T-helper 17 cell (primary cell): ENCODE measurements at places on chromosomes 12 and 14.

GRCh38 chr14:99708449-99708848, 24.4 kb downstream of the CYP46A1 start:
- DNase-seq, result no peak

GRCh38 chr14:52960627-52961026, 9.8 kb upstream of the FERMT2 start:
- peak; percentile 13 for DNase-seq

DNA sequence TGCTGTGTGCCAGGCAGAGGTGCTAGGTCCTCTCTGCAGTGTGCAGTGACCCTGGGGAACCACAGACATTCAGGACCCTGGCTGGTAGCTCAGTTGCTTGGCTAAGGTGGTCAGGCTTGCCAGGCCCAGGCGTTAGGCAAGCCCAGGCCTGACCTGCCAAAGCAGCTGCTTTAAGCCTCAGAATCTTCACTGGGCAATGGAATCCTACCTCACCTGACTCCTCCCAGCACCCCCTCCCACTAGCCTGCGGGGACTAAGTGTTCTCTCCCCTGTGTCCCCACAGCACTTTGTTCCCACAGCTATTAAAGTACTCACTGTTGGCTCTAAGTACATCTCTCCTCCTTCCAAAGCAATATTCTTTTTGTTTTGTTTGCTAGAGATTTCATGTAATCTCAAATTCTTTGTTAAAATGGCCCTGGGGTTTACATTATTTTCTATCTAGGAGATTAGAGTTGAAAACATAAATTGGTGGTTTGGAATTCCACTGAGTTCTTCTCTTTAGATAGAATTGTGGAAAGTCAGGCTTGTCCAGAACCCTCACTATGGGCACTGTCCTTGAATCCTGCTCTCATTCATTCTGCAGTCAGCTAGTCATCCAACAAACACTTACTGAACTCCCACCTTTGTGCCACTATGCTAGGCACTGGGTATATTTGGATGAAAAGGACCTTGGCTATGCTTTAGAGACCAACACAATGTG, 44.4 kb downstream of the DGLUCY start:
- DNase-seq, result no peak

GRCh38 chr12:56683-57346, 9.8 kb upstream of the IQSEC3 start:
- DNase-seq, result no peak
